ENCODE measurements at places on chromosomes 7 and 10. TPM values are rescaled to one million over a fixed set of nuclear protein-coding genes. Genes with fewer than 3 reads are reported as not detected.

Gene CFAP69
- 3.3 TPM for total RNA-seq

GRCh38 chr10:14684354-14684753, 90.3 kb downstream of the FAM107B start:
- no peak for DNase-seq

DNA sequence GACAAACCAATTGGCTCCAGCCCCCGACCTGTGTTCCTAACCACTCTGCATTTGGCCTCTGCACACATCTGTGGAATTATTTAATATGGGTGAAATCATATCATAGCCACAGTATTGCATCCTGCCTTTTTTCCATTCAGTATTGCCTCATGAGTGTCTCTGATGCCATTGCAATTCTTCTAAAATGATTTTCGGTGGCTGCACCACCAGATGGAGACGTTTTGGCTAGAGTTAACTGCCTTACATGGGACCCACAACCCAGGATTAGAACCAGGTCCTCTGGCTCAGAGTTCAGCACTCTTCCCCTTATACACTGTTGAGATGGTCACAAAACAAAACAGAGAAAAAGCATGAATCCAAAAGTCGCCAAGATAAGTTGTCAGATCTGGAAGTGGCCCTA, 180.8 kb downstream of the EMX2 start:
- no peak for DNase-seq

DNA sequence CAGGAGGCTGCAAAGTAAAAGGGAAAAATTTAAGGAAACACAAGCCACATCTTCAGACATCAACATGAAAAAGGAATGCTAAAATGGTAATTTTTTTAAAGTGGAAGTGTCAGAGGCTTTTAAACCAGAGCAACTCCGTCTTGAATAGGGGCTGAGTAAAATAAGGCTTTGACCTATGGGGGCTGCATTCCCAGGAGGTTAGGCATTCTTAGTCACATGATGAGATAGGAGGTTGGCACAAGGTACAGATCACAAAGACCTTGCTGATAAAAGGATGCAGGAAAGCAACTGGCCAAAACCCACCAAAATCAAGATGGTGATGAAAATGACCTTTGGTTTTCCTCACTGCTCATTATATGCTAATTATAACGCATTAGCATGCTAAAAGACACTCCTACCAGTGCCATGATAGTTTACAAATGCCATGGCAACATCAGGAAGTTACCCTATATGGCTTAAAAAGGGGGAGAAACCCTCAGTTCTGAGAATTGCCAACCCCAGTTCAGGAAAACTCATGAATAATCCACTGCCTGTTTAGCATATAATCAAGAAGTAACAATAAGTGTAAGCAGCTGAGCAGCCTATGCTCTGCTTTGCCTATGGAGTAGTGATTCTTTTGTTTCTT, 128.3 kb downstream of the SKAP2 start:
- no peak for DNase-seq

GRCh38 chr10:30467651-30468338, 33.8 kb downstream of the MAP3K8 start:
- no peak for DNase-seq

Gene CNTNAP2
- total RNA-seq, result not detected

Gene ATXN7L1
- total RNA-seq, result 8.1 TPM

Gene HOXA5
- 5.1 TPM for total RNA-seq
